ENCODE measurements at places on chromosomes 7 and 10.

- no peak for DNase-seq
Measured at GRCh38 chr10:76558996-76559891, 1078.4 kb downstream of the KCNMA1 start.

GRCh38 chr10:97475936-97476594 is 22.2 kb downstream of the MMS19 start:
- DNase-seq = no peak

DNA sequence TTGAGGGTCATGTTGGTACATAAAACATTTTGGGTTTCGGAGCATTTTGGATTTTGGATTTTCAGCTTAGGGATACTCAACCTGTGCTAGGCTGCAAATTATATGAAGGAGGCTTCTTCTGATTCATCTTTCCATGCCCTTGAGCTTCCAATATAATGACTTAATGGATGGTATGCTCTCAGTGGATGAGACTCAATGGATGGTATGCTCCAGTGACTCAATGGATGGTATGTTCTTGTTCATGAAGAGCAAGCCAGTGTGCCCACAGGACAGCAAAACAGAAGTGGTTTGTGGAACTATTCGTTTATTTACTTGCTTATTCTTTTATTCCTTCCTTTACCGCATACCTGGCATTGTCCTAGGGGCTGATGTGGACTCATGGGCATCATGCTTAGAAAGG is 969.6 kb downstream of the LRMDA start:
- no peak for DNase-seq

DNA sequence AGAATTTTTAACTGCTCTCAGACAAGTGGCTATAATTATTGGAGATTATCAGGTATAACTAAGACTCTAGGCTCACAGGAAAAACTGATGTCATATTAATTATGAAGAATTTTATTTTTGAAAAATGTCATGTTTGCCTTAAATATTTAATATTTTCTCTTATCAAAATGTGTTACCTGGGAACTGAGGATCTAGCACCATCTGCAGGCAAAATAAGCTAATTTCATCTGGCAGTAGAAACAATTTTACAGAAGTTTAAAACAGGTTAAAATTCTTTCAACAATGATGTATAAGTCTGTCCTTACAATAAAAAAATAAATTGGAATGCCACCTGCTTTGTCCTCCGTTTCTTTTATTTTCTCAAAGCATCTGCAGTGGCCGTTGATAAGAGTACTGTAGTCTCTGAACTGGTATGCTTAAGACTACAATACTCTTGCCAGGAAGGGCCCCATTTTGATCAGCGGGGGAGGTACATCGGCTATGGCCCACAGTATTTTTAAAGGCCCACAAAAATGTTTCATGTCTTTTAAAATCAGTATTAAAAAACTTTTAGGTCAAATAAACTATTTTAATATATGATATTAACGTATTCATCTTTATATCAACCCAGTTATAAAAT is 81.3 kb downstream of the VWDE start:
- no peak for DNase-seq

DNA sequence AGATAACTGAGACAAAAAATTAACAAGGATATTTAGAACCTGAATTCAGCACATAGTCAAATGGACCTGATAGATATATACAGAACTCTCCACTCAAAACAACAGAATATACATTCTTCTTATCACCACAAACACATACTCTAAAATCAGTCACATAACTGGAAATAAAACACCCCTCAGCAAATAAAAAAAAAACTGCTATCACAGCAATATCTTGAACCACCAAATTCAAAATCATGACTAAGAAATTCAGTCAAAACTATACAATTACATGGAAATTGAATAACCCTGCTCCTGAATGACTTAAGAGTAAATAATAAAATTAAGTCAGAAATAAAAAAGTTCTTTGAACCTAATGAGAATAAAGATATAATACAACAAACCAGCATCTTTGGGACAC is 30.0 kb upstream of the ZNF722 start:
- no peak for DNase-seq

DNA sequence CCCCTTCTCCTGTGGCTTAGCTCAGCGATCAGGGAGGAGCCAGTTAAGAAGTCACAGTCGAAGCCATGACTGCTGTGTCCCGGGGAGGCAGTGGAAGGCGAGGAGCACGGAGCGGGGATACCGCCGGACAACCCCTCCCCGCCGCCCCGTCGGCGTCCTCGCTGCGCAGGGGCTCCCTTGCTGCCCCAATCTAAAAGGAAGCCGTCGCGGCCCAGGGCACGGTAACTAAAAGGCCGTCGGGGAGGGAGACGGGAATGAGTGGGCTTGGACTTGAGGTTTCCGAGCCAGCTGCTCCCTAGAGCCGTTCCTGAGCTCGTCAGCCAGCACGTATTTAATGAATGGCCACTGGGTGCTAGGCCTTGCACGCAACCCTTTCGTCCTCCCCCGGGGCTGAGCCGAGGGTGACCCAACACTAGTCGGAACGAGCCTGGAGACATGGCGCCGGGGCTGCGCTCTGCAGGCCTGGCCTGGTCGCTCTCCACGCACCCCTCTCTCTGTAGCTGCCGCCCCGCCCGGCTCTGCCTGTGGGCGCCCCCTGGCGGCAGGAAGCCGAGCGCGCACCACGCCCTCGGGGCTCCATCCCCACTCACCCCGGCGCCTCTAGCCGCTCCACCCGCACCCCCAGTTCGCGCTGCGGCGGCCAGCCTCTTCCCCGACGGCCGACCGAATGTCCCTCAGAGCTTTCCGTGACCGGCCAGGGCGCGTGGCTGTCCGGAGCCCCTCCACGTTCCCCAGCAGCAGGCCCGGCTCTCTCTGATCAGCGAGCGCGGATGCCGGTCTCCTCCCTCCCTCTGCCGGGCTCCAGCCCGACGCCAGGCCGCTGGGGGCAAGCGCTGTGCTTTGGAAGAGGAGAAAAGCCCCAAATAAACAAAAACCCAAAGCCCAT is 29.3 kb upstream of the KCNK18 start:
- peak; percentile 31 for DNase-seq

GRCh38 chr10:53664282-53665019 is 891.9 kb upstream of the MBL2 start:
- no peak for DNase-seq

GRCh38 chr7:26188206-26188956 is 12.2 kb downstream of the HNRNPA2B1 start:
- no peak for DNase-seq

DNA sequence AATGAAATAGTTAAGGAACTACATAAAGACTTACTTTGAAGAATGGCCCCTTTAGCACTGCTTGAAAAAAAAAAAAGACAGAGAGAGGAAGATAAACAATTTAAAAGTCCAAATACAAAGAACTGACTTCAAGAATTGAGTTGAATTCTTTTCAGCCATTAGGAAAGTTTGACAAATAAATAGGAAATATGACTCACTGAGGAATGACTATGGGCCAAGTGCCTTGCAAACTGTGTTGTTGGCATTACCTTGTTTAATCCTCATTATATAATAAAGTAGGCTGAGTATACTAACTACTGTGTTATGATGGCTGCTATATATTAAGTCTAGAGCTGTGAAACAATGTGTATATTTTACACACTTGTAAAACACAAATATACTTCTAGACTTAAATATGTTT is 151.1 kb downstream of the ELMO1 start:
- DNase-seq = no peak

GRCh38 chr10:12375076-12375504 is 25.7 kb downstream of the CAMK1D start:
- DNase-seq = no peak

DNA sequence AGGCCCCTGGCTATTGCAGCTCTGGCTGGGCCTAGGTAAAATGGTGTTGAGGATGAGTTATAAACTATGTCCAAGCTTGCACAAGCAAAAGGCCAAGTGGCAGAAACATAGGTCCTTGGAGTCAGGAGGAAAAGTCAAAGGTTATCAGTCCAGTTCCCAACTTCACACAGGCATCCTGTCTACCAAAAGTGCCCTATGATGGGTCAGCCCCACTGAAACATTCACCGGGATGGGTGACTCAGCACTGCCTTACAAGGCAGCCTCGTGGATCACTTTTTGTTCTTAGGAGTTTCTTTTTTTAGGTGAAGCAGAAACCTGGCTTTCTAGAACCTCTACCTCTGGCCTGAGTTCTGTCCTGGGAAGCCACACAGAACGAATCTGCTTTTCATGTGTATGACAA is 158.8 kb upstream of the LYZL2 start:
- no peak for DNase-seq

GRCh38 chr10:47027784-47028260 is 116.6 kb downstream of the PTPN20 start:
- no peak for DNase-seq

Data from activated gamma-delta T cell (primary cell).